ENCODE measurements at places on chromosomes 13 and 19. TPM values are rescaled to one million over a fixed set of nuclear protein-coding genes. Genes with fewer than 3 reads are reported as not detected.

ETHE1 gene
- total RNA-seq, result 49.9 TPM

KLK11 gene
- total RNA-seq, result not detected

KIR3DL1 gene
- total RNA-seq, result not detected

SIGLEC8 gene
- 0.86 TPM for total RNA-seq

TSPAN16 gene
- total RNA-seq, result not detected

RASIP1 gene
- 27.7 TPM for total RNA-seq
